CD4-positive, CD25-positive, alpha-beta regulatory T cell (primary cell): ENCODE measurements at places on chromosomes 12 and 14. TPM values are rescaled to one million over a fixed set of nuclear protein-coding genes. Genes with fewer than 3 reads are reported as not detected.

DNA sequence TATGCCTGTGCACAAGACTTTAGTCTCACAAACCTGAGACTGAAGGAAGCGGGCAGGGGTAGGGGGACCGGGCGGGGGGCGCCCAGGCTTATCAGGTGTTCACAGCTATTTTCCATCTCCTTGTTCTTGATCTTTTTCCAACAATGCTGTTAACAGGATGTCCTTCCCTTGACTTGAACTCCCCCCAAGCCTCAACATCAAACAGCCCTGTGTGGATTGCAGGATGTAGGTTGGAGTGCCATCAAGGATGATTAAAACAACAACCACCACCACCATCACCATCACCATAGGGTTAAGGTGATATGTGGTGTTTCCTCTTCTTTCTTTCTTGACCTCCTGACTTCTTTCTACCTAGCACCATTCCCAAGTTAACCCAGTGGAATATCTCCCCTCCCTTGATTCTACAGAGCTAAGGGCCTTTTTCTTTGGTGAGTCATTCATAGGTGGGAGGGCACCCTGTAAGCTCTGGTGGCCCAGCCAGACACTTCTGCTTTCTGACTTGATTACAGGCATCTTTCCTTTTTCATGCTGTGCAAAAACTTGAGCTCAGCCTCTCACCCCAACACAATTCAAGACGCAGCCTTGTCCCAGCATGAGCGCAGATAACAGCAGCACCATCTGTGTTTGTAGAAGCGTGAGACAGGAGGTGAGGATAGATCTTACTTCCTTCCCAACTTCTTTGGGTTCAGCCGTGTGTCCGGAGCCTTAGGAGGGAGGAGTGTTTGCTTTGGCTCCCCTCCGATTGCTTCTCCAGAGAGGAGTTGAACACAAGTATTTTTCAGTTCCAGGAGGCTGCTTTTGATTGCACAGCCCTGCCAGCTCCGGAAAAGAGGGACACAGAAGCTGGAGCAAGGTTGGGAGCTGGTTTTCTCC, 26.8 kb downstream of the FLVCR2 start:
- peaks cover 2% of the 10 kb centered on the region for H3K36me3 ChIP-seq
- no peak overlapping the region for H3K4me3 ChIP-seq
- no peak for DNase-seq

DNA sequence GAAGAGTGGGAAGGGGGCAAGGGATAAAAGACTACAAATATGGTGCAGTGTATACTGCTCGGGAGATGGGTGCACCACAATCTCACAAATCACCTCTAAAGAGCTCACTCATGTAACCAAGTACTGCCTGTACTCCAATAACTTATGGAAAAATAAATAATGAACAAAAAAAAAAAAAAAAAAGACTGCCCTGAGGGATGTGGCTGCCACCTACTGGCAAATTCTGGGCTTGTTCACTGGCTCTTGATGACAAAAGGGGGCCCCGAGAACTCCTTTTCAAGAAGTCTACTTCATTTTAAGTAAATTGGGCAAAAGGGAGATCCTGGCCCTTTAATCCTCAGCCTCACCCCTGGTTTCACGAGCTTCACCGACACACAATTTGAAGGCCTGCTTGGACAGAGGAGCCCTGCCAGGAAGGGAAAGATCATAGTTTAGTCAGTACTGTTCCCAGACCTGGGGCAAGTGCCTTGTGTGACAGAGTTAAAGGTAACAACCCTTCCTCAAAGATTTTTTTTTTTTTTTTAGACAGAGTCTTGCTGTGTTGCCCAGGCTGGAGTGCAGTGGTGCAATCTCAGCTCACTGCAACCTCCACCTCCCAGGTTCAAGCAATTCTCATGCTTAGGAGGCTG, 26.1 kb upstream of the STAC3 start:
- H3K36me3 ChIP-seq = peaks cover 61% of the 10 kb centered on the region
- H3K4me3 ChIP-seq = no peak overlapping the region
- H3K27me3 ChIP-seq = no peaks in the 10 kb centered on the region
- no peak overlapping the region for H3K27ac ChIP-seq
- peak; percentile 41 for DNase-seq

- peaks cover 2% of the 10 kb centered on the region for H3K27me3 ChIP-seq
- H3K36me3 ChIP-seq = no peaks in the 10 kb centered on the region
- H3K4me1 ChIP-seq = no peaks in the 10 kb centered on the region
- peak; percentile 39 for DNase-seq
Measured at GRCh38 chr12:75658901-75659823, 147.8 kb upstream of the KRR1 start.

Gene KLRC2
- not detected for total RNA-seq

Gene KRT79
- total RNA-seq = not detected
